ENCODE measurements at places on chromosomes 5 and 9.

GRCh38 chr5:75054134-75054930, 2.0 kb upstream of the GCNT4 start:
- peak; percentile 66 for DNase-seq

DNA sequence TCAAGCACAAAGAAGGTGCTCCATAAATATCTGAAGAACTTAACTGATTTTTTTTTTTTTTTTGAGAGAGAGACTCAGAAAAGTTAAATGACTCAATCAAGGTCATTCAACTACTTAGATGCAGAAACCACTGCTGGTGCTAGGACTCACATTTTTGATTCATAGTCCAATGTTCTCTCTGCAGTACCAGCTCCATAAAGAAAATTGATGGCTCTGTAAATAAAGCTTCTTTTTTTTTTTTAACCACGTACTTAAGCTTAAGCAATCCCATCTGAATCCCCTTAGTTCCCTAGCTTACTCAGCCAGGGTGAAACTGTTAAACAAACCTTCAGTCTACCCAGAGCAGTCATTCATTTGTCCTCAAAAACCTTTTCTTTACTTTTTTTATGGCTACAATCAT, 657.0 kb upstream of the WWC1 start:
- DNase-seq: no peak

DNA sequence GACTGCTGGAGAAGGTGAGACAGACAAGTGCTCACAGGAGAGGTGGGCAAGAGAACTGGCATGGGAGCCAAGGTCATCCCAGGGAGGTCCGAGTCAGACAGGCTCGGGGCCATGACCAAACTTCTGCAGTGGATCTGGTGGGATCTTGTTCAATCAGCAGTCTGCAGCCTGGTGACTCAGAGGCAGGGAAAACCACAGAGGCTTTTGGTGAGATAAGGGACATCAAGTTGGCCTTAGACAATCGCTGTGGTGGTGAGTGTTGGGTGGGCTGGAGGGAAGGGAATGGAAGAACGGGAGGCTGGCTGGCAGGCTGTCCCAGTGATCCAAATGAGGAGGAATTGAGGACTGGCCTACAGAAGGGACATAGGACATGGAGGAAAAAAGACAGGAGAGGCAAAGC, 123.8 kb downstream of the TMEM174 start:
- DNase-seq: no peak

GRCh38 chr5:133926489-133927299, 41.7 kb downstream of the C5orf15 start:
- DNase-seq: no peak

GRCh38 chr5:124696898-124697297, 49.5 kb downstream of the ZNF608 start:
- no peak for DNase-seq

DNA sequence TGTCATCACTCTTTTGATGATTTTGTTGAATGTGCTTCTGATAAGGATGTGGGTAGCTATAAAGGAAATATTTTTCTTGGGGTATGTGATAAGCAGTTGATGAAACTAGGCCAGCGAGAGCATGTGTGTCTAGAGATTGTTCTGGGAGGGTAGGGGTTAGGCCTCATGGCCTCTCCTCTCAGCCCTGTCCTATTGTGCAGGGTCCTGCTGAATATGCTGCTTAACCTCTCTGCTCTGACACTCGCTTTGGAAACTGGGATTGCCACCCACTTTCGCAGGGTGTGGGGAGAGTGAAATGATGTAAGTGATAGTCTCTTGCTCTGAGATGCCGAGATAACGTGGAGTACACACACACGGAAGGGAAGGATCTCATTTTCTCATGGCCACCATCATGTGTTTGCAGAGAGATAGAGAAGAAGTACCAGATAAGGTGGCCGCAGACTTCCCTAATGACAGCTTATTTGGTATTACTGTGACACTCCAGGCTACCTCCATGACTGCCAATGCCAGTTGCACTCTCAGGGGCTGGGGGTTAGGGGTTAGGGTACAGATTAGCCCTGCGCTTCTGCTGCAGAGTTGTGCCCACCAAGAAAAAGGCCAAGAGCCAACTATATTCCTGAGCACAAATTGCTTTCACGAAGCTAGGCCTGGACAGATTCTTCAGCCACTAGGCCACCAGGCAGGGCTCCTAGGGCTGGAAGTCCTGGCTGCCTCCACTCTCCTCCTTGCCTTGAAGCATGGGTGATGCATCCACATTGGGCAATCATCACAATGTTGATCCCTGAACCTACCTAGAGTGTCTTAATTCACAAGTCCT, 25.2 kb upstream of the TNFAIP8 start:
- no peak for DNase-seq

DNA sequence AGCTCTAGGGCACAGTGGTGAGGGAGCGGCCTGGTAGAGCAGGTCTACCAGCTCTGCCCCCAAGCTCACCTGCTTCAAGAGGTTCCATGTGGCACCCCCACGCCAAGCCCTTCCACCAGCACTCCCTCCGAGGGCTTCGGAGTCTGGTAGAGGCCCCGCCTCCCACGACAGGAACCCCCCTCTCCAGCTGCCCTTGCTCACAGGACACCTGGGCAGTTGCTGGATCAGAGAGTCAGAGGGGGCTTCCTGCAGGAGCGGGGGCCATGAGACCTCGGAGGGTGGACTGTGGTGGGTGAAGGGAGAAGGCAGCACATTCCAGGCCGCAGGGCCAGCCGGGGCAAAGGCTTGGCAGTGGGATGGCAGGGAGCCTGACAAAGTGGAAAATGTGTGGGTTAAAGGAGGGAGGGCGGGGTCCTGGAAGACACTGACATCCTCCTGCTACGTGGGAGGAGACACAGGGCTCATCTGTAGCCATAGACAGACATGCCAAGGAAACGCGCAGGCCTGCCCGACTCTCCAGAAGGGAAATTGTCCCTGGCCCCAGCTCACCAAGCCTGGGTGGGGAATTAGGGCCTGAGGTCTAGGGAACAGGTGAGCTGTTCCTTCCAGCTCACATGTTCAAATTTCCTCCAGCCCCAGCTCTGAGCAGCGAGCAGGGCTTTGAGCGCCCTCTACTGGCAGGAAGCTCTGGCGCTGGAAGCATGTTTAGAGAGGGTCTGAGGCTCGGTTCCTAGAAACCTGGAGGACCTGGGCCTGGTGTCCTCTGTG, 74.2 kb downstream of the NTNG2 start:
- DNase-seq: peak; percentile 96

- DNase-seq: no peak
Observed at GRCh38 chr9:136259517-136259813, 13.9 kb upstream of the QSOX2 start.

DNA sequence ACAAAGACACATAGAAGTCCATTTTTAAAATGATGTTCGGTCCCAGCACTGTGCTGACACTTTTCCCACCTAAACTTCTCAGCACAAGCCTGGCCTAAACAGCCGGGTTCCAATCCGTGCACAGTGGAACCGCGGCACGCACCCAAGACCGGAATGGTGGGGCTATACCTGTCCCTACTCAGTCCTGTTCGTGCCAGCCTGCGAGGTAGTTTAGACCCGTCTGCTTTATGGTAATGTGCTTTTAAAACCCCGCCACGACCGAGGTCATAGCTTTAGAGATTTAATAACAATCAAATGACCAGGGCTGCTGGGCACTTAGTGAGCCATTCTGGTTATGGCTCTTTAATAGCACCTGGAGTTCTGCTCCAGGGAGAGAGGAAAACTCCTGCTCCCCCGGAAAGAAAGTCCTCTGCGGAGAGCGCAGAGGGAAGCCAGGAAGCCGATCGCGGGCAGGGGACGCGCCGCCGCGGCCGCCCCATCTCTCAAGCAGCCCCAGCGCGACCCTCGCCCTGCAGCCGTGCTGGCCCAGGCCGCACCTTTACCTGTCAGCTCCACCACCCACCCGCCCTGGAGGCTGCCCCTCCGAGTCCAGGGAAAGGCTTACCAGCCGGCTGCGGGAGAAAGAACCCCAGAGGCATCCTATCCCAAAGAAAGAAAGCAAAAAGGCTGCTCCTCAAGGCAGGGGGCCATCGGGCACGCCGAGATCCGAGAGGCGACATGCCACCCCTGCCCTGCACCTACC, 511 bp downstream of the ARL15 start:
- peak; percentile 74 for DNase-seq

GRCh38 chr9:36218011-36218410, 27.3 kb downstream of the CLTA start:
- DNase-seq: no peak

GRCh38 chr5:41747708-41748107, 122.5 kb downstream of the OXCT1 start:
- DNase-seq: no peak

DNA sequence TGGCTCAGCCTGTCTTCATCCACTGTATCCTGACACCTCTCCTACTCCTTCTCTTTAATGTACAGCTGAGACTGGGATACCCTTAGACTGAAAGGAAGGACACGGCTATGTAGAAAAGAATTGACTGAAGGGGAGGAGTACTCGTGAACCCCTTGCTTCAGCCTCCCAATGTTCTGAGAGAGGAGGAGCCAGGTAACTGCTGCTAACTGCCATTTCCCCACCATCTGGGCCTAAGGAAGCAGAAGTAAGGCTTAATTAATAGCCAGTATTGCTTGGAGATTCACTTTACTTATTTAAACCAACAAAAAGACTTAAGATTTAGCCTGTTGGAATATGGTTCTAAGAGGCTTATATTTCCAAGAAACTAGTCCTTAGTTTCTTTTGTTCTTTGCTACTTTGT, 18.8 kb upstream of the RGS3 start:
- DNase-seq: no peak

GRCh38 chr5:161691911-161692310, 6.4 kb downstream of the GABRA6 start:
- DNase-seq: no peak

DNA sequence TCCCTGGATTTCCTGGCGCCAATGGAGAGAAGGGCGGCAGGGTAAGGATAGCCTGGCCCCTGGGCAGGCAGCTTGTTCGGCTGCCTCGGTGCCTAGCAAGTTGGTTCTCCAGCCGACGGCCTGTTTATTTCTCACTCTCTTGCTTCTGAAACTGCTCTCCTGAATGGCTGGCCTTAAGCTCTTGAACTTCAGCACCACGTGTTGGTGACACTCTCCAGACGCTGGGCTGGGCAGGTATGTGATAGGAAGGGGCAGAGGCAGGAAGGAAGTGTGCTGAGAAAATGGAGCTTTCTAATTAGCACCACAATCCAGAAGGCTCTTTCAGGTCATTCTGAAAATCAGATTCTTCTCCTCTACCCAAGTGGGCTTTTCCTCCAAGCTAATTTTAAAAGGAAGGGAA, 91.4 kb upstream of the FCN2 start:
- no peak for DNase-seq

- DNase-seq: no peak
Observed at GRCh38 chr5:3518051-3518450, 77.6 kb upstream of the IRX1 start.

- no peak for DNase-seq
Observed at GRCh38 chr9:750249-750967, 91.1 kb upstream of the DMRT1 start.

- DNase-seq: no peak
Observed at GRCh38 chr5:68452286-68452685, 236.7 kb downstream of the PIK3R1 start.

DNA sequence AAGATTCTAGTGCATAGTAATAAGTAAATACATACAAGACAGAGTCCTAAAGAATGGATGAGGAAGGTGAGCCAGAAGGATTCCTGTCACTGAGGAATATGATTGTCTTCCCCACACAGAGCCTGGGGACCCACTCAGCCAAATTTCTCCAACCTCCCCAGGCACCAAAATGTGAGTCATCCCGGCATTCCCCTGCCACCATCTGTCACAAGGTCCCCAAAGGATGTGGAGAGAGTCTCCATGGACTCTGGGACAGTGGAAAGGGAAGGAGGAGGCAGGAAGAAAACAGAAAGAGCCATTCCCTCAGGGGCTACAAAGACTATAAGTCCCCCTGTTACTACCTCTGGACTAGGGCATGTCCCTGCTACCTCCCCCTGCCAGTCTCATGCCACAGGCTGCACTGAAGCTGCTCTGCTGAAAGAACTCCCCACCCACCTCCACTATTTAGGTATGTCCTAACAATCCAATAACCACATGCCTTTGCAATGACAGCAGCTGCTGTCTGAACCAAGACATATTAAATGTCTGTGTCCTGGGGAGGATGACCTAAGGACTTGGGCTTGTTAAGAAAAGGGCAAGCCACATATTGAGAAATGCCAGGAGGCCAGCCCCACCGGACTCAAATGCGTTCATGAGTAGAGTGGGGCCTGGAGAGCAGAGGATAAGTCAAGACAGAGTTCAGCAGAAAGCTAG, 10.7 kb upstream of the OR5C1 start:
- no peak for DNase-seq

GRCh38 chr9:112355427-112355897, 22.0 kb upstream of the PTBP3 start:
- no peak for DNase-seq

DNA sequence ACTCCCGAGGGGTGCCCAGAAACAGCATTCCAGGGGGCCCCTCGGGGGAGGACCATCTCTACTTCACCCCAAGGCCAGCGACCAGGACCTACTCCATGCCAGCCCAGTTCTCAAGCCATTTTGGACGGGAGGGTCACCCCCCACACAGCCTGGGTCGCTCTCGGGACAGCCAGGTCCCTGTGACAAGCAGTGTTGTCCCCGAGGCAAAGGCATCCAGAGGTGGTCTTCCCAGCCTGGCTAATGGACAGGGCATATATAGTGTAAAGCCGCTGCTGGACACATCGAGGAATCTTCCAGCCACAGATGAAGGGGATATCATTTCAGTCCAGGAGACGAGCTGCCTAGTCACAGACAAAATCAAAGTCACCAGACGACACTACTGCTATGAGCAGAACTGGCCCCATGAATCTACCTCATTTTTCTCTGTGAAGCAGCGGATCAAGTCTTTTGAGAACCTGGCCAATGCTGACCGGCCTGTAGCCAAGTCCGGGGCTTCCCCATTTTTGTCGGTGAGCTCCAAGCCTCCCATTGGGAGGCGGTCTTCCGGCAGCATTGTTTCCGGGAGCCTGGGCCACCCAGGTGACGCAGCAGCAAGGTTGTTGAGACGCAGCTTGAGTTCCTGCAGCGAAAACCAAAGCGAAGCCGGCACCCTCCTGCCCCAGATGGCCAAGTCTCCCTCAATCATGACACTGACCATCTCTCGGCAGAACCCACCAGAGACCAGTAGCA, 83.9 kb downstream of the GOLPH3 start:
- peak; percentile 34 for DNase-seq

DNA sequence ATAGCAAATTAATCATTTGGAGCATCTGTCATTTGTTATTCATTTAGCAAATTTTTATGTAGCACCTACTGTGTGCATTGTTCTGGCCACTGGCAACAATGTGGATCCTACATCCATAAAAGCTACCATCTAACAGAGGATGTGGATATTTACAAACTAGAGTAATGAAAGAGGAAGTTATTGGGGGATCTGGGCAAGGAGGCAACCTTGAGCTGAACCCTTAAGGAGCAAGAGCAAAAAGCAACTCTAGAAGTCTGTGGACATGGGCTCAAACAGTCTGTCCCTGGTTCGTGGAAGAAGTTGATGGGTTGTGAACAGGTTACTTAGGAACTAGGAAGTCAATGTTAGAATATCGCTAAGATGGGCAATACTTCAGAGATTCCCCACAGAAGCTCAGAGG, 259.9 kb downstream of the SYK start:
- no peak for DNase-seq
